ENCODE measurements at places on chromosomes 1 and 21.

GRCh38 chr1:162327144-162327787, 49.4 kb downstream of the SPATA46 start:
- DNase-seq: no peak

- DNase-seq: peak; percentile 79
Observed at GRCh38 chr1:206082831-206083695, 30.1 kb downstream of the RHEX start.

- DNase-seq: no peak
Observed at GRCh38 chr1:62951428-62951827, 167.5 kb downstream of the ATG4C start.

- no peak for DNase-seq
Observed at GRCh38 chr1:48691429-48692001, 85.2 kb downstream of the BEND5 start.

DNA sequence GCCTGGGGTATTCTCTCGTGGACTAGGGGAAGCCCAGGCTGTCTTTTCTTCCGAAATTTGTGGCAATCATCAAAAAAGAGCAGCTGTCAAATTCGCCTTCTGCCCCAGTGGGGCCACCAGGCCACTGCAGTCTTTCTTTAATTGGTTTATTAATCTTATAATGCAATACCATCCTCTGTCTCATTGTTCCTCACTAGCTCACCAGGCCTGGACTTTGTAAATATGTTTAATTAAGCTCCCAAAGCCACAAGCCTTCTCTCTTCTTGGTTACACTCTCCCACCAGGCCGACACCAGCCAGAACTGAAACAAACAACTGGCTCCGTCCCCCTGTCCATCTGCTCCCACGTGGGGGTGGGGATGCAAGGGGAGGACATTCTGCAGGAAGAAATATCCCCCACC, 22.0 kb upstream of the CAMK1G start:
- DNase-seq: no peak

GRCh38 chr1:51314974-51315373, 15.4 kb downstream of the TTC39A start:
- no peak for DNase-seq

DNA sequence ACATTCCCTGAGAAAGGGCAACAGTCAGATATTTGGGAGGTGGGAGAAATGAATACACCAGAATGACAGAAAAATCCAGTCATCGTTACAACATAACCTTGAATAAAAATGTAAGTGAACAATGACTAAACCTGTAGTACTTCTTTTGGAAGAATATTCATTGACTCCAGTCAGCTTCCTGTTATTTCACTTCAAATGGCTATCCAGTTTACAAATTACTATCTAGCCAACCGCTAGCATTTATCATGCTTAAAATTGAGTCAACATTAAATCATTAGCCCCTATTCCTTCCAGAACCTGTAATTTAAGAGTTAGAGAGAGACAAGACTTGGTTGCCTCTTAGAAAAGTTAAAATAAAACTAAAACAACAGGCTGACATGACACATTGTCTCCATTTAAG, 33.6 kb downstream of the WLS start:
- no peak for DNase-seq

GRCh38 chr1:235397733-235398132, 30.5 kb downstream of the TBCE start:
- no peak for DNase-seq

DNA sequence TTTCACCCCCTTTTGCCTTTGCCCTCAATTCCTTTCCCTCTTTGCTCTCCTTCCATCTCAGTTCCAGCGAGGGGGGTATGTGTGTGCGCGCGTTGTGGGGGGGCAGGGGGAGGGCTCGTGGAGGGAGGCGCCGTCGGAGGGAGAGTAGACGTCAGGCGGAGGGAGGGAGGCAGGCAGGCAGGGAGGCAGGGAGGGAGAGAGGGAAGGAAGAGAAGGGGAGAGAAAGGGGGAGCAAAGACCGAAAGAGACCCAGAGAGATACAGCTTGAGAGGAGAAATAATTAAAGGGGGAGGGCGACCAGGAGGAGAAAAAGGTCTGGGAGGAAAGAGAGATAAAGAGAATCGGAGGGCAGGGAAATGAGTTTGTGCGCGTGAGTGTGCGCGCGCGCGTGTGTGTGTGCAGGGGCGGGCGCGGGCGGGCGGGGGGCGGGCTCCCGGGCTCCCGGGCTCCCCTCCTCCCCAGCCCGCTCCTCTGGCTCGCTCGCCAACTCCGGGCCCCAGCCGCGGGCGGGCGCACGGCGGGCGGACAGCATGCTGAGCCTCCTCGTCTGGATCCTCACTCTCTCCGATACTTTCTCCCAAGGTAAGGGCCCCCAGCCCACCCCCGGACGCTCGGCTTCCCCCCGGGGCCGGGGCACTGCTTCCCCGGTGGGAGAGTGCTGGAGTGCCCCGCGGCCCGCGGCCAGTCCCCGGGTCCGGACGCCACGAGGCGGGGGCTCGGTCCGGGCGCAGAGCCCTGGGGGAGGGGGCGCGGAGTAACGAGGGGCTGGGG, at the start of gene KIRREL1:
Gene KIRREL1, plus strand, starts transcription at position 499 of the 771 bp plus-strand sequence. Its CDS starts 32 bp downstream, at position 531.
- peak; percentile 3 for DNase-seq

GRCh38 chr1:156748670-156749418, 2.6 kb downstream of the HDGF start:
- peak; percentile 74 for DNase-seq

- no peak for DNase-seq
Observed at GRCh38 chr21:28181730-28182129, 810.9 kb downstream of the LTN1 start.

GRCh38 chr1:153798468-153798780, 23.2 kb downstream of the SLC27A3 start:
- no peak for DNase-seq
